ENCODE measurements at places on chromosomes 11 and 22. TPM values are rescaled to one million over a fixed set of nuclear protein-coding genes. Genes with fewer than 3 reads are reported as not detected.

Gene RAG2
- not detected for polyA plus RNA-seq

DNA sequence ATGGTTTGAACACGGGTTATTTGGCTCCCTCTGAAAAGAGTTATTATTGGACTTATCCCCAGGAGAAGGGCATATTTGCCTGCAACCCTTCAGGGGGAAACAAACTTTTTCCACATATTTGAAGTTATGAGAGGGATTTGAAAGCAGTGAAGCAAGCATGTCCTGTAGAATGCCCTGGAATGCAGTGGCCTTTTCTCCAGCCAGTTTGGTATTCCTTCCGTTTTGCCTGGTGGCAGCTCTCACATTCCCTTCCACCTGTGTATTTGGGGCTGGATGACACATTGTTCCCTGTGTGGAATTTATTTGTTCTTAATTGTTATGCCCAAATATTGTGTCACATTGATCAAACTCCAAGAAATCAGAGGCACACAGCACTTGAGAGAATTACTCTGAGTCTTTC, 59.0 kb downstream of the OSBP2 start:
- DNase-seq, result no peak

Gene MRGPRX4
- not detected for polyA plus RNA-seq

DNA sequence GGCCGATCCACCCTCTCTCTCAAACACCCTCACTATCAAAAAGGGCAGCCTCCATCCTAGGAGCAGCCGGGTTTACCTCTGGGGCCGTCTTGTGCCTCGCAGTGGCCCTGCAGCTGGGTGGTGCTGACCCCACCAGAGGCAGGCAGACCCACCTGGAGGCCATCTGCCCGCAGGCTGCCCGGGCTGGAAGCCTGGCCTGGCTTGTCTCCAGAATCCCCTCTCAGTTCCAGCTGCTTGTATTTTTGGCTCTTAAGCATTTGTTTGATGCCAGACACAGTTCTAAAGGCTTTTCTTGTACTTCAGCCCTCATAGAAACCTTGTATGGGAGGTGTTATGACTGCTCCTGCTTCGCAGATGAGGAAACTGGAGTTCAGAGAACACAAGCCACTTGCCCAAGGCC, 4.2 kb upstream of the NFAM1 start:
- DNase-seq, result no peak

- DNase-seq, result no peak
Observed at GRCh38 chr11:105052487-105052886, 7.4 kb upstream of the CARD16 start.

- no peak for DNase-seq
Observed at GRCh38 chr11:126149759-126150625, 61.5 kb downstream of the RPUSD4 start.

- DNase-seq, result no peak
Observed at GRCh38 chr11:132032555-132032954, 662.1 kb downstream of the NTM start.

DNA sequence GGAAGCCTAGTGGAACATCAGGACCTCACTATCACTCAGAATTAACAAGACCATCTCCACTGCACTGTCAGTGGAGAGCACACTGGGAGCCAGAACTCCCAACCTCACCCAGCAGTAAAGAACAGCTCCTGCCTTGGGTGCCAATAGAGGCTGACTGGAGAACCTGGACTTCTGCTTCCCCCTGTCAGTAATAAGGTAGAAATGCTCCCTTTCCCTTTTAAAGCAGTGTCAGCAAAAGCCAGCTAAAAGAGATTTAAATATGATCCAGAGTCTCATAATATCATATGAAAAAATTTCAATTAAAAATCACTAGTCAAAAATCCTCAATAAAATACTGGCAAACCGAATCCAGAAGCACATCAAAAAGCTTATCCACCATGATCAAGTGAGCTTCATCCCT, 82.8 kb downstream of the SPATA19 start:
- DNase-seq, result no peak

DNA sequence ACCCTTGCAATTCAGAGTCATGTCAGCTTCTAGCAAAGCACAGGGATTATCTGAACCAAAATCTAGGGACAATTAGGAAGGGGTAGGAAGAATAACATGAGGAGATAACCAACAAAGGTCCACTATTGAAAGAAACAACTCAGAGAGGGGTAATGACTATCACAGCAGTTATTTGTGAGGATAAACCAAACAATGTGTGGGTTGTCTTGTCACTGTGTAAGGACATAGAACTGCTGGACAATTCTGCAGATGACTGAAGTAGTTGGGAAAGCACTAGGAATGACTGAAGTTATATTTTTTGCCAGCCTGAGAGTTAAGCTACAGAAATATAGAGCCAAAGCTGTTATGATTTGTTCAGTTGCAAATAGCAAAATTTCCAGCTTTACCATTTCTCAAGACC, 858.4 kb upstream of the CCDC90B start:
- DNase-seq, result no peak

Gene CCDC73
- not detected for polyA plus RNA-seq

Gene OR51E2
- polyA plus RNA-seq, result not detected

DNA sequence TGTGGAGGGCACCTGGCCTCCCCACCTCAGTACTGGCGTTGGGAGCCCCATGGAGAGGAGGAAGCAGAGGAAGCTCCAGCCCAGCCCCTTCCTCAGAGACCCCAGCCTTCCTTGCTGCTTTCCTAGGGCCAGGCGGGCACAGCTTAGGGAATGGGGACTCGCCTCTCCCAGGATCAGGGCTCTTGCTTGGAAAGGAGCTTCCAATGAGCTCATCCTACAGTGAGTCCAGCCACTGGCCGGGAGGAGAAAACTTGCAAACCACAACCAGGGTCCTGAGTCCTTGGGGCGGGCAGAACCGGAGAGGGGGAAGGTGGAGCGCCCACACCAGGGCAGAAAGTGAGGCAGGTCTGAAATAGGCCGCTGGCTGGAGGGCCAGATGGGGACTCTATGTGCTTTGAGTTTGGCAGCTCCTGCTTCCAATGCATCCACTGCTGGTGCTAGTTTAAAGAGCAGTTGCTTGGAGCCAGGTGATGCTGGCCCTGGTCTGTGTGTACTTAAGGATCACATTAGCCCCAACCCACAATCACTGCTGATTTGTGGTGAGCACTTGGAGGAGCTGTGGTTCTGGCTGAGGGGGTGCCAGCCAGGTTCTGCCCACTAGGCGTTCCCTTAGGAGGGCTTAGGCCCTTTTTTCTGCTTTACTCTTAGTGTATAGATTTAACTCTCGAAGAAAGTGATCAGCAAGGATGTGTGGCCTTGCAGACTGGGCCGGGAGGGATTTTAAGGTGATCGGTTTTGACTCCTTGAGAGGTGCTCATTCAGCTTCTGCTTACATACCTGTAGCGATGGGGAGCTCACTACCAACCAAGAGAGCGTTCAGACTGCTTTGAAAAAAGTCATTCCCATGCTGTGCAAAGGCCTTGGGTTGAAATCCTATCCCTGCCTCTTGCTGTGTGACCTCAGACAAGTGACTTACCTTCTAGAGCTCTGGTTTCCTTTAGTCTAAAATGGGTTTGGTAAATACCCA, 81.9 kb downstream of the TP53I11 start:
- DNase-seq, result no peak

GRCh38 chr11:120548682-120549209, 37.2 kb downstream of the GRIK4 start:
- DNase-seq, result no peak

- no peak for DNase-seq
Observed at GRCh38 chr11:69387409-69387885, 93.5 kb downstream of the MYEOV start.

DNA sequence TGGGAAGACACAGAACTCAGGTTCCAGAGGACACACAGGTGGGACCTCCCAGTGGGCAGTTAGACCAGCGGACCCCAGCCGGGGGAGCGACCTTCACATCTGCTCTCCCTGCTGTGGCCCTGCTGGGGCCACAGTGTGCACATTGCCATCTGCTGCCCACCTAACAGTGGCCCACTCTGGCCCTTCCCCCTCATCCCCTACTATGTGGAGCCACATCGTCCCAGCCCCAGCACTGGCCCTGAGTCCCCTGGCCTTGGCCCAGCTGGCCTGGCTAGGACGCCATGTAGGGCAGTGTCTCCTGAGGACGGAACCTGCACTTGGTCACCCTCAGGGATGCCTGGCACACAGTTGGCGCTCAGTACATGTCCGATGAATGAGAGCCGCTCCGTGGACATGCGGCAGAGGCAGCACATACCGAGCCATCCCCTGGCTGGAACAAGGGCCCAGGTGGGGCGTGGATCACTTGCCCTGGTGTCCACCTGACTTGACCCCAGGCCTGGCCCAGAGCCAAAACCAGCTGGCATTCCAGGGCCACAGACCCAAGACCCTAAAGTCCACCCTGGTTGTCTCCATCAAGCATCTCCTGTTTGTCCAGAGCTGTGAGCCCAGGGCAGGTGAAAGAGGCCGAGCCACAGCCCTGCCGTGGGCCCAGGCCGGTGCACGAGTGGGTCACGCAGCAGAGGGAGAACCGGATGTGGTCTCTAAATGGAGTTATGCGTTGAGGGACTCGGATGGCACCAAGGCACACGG, 93.1 kb upstream of the FGF3 start:
- DNase-seq, result no peak

GRCh38 chr11:83760932-83761331, 474.8 kb upstream of the CCDC90B start:
- DNase-seq, result no peak
